Right atrium auricular region (tissue), 2 donors: ENCODE measurements at places on chromosomes 3 and 15. TPM values are rescaled to one million over a fixed set of nuclear protein-coding genes. Genes with fewer than 3 reads are reported as not detected.

The NEK4 gene
- 12.8 TPM for total RNA-seq

The PCOLCE2 gene
- total RNA-seq, result 148 TPM

The DNAH1 gene
- 1.5 TPM for total RNA-seq

The TRH gene
- total RNA-seq, result not detected

The NR1I2 gene
- not detected for total RNA-seq

The DNAJA4 gene
- 78.0 TPM for total RNA-seq

The POC1A gene
- total RNA-seq, result 0.78 TPM

The CAMK2N2 gene
- not detected for total RNA-seq

- H3K4me3 ChIP-seq, result no peak overlapping the region
- H3K27ac ChIP-seq, result no peak overlapping the region
- DNase-seq, result no peak
- no peaks in the 10 kb centered on the region for H3K27me3 ChIP-seq
Measured at GRCh38 chr15:88243895-88244787, 12.4 kb downstream of the NTRK3 start.

DNA sequence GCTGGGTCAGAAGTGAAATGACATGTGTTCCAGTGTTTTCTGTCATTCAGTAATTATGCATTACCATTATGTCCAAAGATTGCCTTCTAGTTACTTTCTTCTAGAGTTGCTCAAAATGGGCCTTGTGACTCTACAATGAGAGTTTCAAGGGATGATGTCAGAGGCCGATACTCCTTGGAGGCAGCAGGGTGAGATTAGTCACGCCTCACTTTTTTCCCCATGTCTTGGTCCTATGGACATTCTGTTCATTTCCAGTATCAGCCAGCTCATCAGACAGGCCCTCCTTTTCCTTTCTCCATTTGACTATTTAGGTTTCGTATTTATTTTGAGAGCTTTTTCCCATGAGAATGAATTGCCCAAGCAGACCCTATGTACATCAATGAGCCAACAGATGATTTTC lies 17.5 kb downstream of the VGLL3 start:
- H3K4me3 ChIP-seq, result no peak overlapping the region
- no peak for DNase-seq
- H3K27me3 ChIP-seq, result no peaks in the 10 kb centered on the region

DNA sequence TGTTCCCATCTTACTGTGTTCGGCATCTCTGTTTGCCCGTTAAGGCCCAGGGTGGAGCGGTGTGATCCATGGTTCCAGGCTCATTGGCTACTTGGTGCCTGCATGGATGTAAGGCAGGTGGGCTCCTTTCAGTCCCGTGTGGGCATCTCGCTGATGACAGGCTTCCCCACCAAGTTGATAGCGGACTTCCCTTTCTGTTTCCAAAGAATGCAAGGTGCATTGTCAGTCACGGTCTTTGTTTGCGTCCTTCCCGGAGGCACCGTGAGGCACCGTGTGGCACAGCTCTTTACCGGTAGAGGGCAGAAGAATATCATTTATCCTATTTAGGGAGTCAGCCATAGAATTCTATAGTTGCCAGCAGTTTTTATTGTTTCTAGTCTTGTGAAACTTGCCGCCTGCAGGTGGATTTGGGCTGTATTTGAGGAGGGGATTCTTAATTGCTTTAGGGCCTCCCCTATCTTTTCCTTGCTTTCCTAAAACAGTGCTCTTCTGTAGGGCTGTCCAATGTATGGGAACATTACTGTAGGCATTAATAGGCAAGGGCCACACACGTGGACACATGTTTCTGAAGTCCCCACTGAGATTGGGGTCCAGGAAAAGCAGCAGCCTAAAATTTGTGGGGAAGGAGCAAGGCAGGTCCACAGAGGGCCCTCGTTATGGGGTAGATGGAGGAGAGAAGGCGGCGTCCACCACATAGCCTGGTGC lies 244.1 kb downstream of the SLCO3A1 start:
- peaks cover 21% of the 10 kb centered on the region for H3K36me3 ChIP-seq
- no peak for DNase-seq
- no peak overlapping the region for H3K4me3 ChIP-seq

- H3K27me3 ChIP-seq, result no peaks in the 10 kb centered on the region
- no peak overlapping the region for H3K4me3 ChIP-seq
- H3K36me3 ChIP-seq, result peaks cover 48% of the 10 kb centered on the region
- peak; percentile 68 for DNase-seq
- peaks cover 86% of the 10 kb centered on the region for H3K4me1 ChIP-seq
- H3K27ac ChIP-seq, result peak overlapping the region; percentile 66
Measured at GRCh38 chr3:30644615-30645014, 38.2 kb downstream of the TGFBR2 start.

GRCh38 chr15:25778161-25778560 lies 85.0 kb downstream of the ATP10A start:
- no peak overlapping the region for H3K4me3 ChIP-seq
- DNase-seq, result no peak
- no peak overlapping the region for H3K27ac ChIP-seq

DNA sequence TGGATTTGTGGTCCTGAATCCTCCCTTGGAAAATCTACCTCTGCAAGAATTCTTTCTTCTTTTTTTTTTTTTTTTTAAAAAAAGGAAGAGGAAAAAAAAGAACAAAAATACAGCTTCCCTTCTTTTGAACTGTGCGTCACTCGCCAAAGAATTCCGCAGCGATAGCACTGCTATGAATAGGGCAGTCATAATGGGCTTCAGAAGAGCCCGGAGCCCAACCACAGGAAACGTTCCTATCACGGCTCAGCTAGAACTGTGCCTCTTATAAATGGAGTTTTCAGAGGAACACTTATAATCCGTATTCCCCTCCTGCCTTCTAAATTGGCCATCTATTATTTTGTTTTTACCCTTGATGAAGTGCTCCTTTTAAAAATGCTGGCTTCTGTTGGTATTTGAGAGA lies 227.7 kb downstream of the ADAMTS17 start:
- H3K36me3 ChIP-seq, result no peaks in the 10 kb centered on the region
- peaks cover 66% of the 10 kb centered on the region for H3K4me1 ChIP-seq
- peak overlapping the region; percentile 41 for H3K4me3 ChIP-seq
- H3K27me3 ChIP-seq, result no peaks in the 10 kb centered on the region
- peak overlapping the region; percentile 95 for H3K27ac ChIP-seq

GRCh38 chr3:190581041-190581541 lies 67.2 kb downstream of the IL1RAP start:
- H3K4me3 ChIP-seq, result no peak overlapping the region
- no peaks in the 10 kb centered on the region for H3K36me3 ChIP-seq
- no peak overlapping the region for H3K27ac ChIP-seq
- DNase-seq, result no peak
- no peaks in the 10 kb centered on the region for H3K27me3 ChIP-seq

DNA sequence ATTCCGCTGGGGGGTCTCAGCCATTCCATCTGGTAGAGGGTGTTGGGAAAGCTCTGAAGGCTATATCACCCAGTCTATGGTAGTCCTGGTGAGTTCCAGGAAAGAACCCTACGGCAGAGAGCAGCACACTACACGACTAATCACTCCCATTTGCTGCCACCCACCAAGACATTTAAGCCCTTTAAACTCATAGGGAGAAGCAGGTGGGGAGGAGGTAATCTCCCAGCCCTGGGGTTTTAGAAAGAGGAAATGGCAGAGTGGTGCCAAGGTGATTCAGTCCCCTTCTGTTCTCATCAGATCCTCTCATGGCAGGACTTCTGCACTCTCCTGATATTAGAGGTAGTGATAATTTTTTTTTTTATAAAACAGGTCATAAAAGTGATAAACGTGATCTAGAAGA lies 10.6 kb upstream of the VWA5B2 start:
- H3K36me3 ChIP-seq, result no peaks in the 10 kb centered on the region
- no peaks in the 10 kb centered on the region for H3K4me1 ChIP-seq
- H3K27ac ChIP-seq, result no peak overlapping the region
- no peak overlapping the region for H3K4me3 ChIP-seq
- no peak for DNase-seq
- H3K27me3 ChIP-seq, result no peaks in the 10 kb centered on the region

DNA sequence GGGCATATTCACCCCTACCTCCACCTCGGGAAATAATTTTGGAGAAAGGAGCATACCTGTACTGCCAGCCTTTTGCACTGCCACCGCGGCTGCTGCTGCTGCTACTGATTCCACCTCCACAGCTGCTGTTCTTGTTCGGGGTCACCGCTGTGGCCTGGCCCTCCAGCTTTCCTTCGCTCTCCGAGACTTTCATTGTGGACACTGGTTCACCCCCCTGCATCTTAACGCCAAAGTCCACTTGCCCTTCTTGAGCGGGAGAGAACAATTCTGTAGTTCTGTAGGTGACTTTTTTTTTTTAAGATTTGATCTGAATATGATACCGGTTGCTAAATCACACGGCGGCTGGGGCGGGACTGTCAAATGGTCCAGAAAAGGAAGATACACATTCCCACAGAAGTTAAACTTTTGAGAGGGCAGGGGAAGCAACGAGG lies 701 bp downstream of the OSBPL11 start:
- H3K4me3 ChIP-seq, result peak overlapping the region; percentile 77
- no peaks in the 10 kb centered on the region for H3K4me1 ChIP-seq
- DNase-seq, result no peak
- no peaks in the 10 kb centered on the region for H3K36me3 ChIP-seq
- H3K27me3 ChIP-seq, result no peaks in the 10 kb centered on the region

DNA sequence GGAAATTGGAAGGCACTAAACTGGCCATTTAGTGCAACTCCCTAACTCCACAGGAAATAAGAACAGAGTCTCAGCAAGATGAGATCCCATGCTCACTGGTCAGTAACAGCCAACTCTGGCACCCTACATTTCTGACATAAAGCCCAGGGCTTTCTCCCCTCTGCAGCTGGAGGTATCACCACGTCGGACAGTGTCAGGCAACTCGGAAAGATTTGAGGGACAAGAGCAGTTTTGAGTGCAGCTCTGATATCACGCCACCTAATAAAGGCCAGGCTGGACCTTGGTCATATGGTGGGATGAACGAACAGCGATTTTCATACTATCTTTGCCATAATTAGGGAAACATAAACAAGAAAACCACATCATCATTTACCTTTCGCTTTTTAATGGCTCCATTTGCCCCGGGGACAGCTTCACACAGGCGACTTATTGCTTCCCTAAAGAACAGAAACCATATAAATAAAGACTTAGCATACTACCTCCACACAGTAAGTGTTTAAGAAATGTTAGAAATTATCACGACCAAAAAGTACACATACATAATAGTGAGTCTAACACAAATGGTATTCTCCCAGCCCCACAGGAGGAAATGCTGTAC lies 12.5 kb downstream of the EID1 start:
- no peak for DNase-seq
- no peak overlapping the region for H3K4me3 ChIP-seq
- no peaks in the 10 kb centered on the region for H3K36me3 ChIP-seq

DNA sequence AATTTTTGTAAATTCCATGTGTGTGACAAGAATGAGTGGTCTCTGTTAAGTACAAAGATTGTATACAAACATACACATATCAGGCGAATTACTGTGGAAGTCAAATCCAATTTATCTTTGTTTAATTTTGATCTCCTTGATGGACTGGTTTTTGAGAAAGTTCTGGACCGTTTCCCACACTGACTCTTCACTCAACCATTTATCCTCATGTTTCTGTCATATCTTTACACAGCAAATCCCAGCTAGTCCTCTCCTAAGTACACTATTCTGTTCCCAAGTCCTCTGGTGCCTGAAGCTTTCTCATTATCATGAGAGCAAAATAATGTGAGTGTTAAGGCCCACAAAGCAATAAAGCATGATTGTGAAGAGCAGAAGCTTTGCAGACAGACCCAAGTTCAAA lies 189.9 kb downstream of the WNT5A start:
- no peak overlapping the region for H3K27ac ChIP-seq
- no peak for DNase-seq
- H3K36me3 ChIP-seq, result no peaks in the 10 kb centered on the region
- no peaks in the 10 kb centered on the region for H3K27me3 ChIP-seq

- no peak for DNase-seq
- H3K27ac ChIP-seq, result no peak overlapping the region
- H3K36me3 ChIP-seq, result no peaks in the 10 kb centered on the region
- peaks cover 11% of the 10 kb centered on the region for H3K4me1 ChIP-seq
- H3K27me3 ChIP-seq, result no peaks in the 10 kb centered on the region
Measured at GRCh38 chr15:42891569-42891968, 29.0 kb downstream of the TTBK2 start.

GRCh38 chr3:16596352-16597032 lies 8.7 kb downstream of the DAZL start:
- H3K4me1 ChIP-seq, result no peaks in the 10 kb centered on the region
- H3K36me3 ChIP-seq, result no peaks in the 10 kb centered on the region
- H3K4me3 ChIP-seq, result no peak overlapping the region
- DNase-seq, result no peak
- H3K27ac ChIP-seq, result no peak overlapping the region

DNA sequence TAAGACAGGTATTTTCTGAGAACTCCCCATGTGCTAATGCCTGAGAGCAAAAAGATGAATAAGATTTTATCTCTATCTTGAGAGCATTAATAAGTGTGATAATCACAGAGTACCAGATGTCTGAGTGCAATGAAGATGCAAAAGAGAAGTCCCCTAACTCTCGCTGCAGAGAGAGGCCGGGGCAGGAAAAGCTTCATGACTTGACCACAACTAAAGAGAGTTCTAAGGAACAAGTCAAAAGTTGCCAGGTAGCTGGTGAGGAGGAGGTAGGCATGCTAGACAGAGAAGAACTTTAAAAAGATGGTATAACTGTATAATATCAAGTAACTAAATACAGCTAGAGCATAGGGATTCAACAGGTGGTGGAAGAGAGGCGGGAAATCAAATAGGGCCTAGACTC lies 28.8 kb downstream of the MTMR10 start:
- H3K4me1 ChIP-seq, result no peaks in the 10 kb centered on the region
- no peak for DNase-seq
- H3K4me3 ChIP-seq, result no peak overlapping the region
- peaks cover 51% of the 10 kb centered on the region for H3K36me3 ChIP-seq

DNA sequence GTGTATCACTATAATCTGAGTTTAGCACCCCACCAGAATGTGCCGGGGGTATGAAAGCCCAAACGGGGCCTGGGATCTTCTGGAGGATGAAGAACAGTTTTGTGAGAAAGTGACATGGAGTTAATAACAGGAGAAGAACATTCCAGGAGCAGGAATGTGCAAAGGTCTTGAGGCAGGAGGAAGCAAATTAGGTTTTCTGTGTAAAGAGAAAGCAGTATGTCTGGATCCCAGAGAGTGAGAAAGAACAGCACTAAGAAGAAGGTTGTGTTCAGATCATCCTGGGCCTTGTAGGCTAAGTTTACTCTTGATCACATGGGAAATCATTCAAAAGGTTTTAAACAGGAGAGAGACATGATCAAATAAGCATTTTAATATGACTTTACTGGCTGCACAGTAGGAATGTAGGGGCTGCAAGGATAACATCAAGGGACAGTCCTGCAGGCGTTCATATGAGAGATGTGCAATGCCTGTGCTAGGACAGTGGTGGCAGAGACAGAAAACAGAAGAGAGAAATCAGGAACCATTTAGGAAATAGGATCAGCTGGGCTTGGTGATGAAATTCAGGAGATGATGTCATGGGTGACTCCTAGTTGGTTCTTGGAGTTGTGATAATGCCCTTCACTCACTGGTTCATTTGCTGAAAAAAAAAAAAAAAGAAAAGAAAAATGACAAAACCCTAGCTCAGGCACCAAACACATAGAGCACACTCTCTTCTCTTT lies 113.5 kb downstream of the TNIK start:
- H3K4me1 ChIP-seq, result no peaks in the 10 kb centered on the region
- no peaks in the 10 kb centered on the region for H3K27me3 ChIP-seq
- no peaks in the 10 kb centered on the region for H3K36me3 ChIP-seq
- DNase-seq, result no peak
- no peak overlapping the region for H3K4me3 ChIP-seq
